ENCODE measurements at places on chromosomes 11 and 22.

- DNase-seq, result no peak
Observed at GRCh38 chr22:25853501-25854284, 111.7 kb downstream of the MYO18B start.

DNA sequence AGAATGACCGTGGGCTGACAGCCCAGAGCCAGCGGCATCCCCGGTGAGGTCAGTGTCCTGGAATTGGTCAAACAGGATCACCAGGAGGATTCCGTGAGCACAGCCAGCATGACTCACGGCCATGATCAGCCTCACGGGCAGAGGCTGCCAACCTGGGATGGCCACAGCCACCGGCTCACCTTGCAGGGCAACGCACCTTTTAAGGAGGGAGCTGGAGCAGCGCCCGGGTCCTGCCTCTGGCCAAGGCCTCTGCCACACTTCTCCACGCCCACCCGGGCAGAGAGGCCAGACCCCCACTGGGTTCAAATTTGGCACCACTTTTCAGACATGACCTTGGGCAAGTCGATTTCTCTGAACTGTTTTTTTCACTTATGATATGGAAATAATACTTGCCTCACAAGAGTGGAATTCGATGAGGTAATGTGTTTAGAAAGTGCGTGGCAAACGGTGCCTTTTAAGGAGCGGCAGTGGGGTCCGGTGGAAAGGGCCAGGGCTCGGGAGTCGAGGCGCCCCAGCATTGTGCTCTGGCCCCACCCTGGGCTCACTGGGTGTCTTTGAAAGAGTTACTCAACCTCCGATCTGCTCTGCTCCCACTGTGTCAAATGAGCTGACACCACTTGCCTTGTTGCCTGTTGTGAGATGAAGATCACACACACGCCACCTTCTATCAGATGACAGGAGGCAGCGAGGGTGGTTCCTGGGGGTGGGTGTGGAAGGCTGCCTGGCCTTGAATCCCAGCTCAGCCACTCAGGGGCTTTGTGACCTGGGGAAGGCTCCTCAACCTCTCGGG is 16.0 kb downstream of the TXN2 start:
- no peak for DNase-seq

DNA sequence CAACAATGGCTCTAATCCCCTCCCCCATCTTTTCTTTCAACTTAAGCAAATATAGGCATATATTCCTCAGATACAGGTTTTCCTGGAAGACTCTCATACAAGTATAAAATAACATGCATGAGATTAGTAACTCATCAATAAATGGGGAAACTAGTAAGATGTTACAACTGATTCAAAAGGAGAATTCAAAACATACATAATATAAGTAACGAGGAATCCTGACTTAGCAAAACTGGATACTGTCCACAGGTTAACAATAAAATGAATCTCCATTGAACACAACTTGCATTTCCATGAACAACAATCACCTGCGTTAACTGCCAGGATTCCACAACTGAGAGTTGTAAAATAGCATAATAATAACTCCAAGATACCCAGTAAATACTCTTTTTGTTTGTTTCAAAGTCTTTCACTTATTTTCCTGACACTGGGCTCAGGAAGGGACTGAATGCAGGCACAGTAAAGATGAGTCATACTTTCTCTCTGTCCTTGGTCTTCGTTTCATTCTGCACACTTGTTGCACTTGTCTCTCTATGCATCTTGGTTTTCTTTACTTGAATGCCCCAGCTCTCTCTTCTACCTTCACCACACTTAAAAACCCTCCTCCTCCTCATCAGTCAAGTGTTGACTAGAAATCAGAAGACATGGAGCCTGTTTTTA is 8.1 kb downstream of the APIP start:
- DNase-seq, result no peak

DNA sequence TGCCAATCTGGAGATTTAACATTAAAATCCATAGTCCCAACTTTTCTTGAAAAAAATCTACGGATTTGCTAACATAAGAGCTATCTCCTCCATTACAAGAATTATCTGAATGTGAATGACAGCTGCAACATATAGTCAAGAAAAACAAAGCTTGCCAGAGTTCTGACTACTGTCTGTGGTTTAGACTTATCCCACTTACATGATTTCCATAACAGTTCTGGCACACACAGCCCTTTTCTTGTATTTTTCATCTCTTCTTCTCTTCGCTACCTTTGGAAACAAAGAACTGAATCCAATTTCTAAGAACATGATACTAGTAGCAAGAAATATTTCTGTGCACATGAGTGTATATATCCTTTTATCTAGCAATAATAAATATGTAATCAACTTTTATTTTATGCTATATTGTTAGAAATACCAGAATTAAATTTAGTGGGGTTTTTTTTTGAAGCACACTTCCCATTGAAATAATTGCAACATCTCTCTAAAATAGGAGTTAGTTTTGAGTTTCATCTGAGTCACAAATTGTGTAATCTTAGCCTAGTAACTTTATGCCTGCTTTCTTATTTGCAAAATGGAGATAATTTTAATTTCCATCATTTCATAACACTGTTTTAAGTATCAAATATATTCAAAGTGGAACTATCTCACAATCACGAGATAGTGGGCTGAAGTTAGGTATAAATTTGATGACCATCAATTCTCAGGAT is 1217.6 kb downstream of the JRKL start:
- no peak for DNase-seq

DNA sequence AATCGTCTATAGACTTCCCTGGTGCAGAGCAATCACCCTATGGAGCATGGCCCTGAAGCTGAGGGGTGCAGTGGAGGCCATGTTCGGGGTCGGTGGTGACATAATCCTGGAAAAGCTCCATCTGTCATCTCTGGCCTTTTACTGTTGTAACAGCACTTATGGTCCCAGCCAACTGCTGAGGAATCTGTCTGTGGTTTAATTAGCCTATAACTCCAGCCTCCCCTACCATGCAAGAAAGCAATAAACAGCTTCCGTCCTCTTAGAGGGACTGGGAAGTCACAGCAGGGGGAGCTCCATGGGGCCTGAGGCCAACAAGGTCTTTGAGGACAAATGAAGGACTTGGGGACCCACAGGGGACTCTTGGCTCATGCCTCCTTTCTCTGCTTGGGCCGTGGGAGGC is 159.1 kb upstream of the NECTIN1 start:
- DNase-seq, result no peak

DNA sequence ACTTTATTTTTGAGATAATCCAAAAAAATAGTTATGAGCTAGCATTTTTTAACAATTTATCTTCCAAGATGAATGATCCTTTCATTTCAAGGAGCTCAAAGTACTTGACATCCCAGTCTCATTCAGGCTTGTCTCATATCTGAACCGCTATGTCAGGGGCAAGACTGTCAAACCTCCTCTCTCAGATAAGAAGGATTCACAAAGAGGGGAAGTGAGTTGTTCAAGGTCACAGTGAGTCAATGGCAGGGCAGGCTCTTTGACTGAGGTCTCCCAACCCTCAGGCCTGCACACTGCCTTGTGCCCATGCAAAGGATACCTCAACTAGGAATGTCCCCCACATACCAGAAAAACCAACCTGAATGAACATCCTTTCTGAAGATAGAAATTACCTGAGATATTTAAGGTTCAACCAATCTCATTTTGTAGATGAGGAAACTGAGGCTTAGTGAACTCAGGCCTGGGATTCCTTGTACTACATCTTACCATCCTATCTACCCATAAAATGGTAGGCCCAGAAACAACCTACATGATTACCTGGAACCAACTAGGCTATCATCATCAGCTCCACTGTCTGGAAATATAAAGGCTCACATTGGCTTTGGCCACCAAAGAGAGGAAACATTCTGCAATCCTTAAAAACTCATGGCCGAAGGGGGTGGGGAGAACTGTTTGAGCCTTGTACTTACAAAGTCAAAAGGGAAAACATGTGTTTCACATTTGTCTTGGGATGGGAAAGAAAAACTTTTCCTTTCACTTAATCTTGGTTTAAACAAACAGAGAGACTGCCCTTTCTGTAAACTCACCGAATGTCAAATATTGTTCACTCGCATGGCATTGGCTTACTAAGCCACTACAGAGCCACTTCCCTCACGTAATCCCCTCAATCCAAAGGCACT is 51.1 kb downstream of the LIF start:
- no peak for DNase-seq

DNA sequence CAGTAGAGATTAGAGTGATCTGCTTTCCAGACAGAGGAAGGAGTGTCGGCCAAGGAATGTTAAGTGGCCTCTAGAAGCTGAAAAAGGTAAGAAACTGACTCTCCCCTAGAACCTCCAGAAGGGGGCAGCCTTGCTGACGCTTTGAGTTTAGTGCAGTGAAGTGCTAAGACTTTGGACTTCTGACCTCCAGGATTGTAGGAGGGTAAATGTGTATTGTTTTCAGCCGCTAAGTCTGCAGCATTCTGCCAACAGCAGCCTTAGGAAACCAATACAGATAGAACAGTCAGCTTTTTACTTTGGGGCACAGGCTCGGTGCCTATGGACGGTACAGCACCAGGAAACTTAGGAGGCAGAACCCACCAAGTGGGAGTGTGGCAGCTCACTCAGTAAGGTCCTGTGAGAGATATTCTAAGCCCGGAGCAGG is 3.6 kb upstream of the TBC1D22A start:
- DNase-seq, result no peak

DNA sequence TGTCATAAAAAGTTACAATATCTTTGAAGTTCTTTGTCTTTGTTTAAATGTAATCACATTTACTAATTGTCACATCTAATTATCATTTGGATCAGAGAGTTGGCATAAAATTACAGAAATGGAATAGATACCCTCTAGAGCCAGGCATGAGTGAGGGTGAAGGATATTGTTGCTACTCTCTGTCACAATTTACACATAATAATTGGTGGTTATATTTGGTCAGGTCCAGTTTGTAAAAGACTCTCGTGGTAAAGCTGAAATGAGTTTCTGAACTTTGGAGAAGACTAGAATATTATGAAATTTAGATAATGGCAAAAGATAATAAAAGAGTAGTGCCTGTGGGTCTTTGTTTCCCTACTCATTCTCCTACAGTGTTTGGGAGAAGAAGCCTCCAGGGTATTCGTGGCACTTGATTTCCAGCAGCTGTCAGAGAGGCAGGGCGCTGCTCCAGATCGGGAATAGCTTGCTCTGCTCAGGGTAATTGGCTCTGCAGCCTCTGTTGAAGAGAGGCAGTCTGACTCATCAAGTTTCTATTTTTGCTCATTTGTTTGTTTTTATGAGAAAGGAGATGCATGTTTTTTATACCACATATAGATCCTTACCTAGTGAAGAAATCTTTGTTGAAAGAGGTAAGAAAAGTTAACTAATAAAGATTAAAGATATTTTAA is 349.9 kb downstream of the CNTN5 start:
- DNase-seq, result no peak

DNA sequence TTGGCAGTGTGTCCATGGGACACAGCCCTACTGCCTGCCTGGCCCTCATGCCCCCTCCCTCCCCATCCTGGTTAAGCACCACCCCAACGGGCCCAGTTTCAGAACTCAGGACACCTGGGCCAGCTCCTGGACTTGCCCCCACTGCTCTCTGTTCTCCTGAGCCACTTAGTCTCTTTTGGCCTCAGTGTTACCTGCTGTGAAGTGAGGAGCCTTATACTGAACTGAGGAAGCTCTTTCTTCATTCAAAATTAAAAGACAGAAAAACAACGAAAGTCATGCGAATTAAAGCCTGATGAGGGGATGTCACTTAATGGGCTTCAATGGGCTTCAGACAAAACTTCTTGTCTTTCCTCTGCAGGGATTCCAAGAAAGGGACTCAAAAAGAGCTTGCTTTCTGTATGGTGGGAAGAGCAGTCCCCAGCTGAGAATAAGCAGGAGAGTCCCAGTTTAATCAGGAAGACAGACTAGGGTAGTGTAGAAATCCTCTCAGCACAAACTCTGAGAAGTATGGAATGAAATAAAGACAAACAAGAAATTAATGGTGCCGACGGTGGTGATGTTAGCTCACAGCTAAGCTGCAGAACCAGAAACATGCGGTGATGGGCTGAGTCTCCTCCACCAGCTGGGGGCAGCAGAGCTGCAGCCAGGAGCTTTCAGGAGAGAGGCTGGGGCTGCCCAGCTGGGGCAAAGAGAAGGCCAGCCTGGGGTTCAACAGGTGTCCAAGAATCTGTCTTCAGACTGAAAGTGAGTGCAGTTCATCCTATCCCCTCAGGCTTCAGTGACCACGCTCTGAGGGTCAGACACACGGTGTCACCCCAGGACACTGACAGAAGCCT is 101.0 kb downstream of the GGTLC2 start:
- DNase-seq, result no peak

- no peak for DNase-seq
Observed at GRCh38 chr11:8566613-8567210, 27.3 kb downstream of the STK33 start.

GRCh38 chr22:17257121-17258001 is 38.1 kb upstream of the ADA2 start:
- DNase-seq, result peak; percentile 79

DNA sequence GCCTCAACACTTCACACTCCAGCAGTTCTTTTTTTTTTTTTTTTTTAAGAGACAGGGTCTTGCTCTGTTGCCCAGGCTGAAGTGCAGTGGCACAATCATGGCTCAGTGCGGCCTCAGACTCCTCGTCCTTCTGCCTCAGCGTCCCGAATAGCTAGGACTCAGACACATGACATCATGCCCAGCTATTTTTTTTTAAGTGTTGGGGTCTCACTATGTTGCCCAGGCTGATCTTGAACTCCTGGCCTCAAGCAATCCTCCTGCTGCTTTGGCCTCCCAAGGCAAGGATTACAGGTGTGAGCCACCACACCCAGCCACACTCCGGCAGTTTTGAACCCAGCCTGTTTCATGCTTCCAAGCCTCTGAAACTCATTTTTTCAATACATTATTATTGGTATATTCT is 3.7 kb downstream of the PPP2R1B start:
- DNase-seq, result no peak

DNA sequence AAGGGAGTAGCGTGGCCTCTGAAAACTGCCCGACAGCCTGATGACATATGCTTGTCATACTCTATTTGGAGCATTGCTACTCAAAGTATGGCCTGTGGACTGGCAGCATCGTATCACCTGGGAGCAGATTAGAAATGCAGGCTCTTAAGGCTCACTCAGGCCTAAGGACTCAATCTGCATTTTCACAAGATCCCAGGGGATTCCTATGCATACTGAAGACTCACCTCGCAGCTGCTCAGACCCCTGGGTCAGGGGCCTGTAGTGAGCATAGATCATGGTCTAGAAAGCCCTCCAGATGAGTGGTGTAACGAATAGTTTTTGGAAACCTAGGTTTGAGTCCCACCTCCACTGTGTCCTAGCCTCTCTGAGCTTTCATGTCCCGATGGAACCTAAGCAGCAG is 126.3 kb downstream of the FEZ1 start:
- DNase-seq, result no peak

- DNase-seq, result no peak
Observed at GRCh38 chr11:76291576-76292526, 85.5 kb upstream of the WNT11 start.

- DNase-seq, result no peak
Observed at GRCh38 chr22:44482776-44483175, 15.3 kb downstream of the RTL6 start.

Data from NCI-H1436 treated with DMSO at 0.1 percent for 48 hours (cell line).